ENCODE measurements at places on chromosomes 11 and 22.

GRCh38 chr11:130710021-130710420 is 206.3 kb downstream of the SNX19 start:
- DNase-seq: no peak

- DNase-seq: no peak
These were observed 9.5 kb upstream of the ADA2 start for GRCh38 chr22:17228725-17229126.

GRCh38 chr11:71086687-71087258 is 165.6 kb downstream of the SHANK2 start:
- peak; percentile 76 for DNase-seq

DNA sequence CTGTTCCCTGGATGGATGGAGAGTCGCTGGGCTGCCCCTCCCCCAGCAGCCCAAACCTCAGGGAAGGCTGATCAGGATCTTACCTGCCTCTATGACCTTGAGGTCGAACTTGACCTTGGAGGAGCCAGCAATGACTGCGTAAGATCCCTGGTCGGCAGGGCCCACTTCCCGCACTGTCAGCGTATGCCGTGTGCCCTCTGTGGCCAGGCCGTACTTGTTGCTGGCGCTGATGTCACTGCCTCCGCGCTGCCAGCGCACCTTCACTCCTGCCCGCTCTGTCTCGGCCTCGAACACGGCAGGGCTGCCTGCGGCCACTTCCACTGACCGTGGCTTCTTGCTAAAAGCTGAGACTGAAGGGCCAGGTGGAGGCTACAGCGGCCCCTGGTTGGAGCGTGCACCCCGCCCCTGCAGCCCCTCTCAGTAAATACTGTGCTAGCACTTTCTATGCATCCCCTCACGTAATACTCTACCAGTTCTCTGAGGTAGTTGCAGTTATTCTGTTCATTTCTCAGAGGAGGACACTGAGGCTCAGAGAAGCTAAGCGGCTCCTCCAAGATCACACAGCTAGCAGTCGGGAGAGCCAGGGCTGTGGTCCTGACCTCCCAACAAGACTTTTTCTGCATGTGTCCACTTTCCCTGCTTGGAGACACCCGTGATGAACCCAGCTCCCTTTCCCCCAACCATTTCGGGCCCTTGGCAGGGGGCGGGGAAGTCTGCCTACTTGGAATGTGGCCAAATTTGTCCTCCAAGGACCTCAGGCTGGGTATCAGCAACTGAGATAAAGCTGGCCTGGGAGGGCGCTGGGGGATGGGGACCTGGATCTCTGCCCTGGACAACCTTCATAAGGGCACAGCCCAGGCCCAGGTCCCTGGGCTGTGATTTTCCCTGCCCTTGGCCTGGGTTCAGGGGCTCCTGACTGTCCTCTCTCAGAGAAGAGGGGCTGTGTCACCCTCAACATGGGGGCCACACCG is 1.1 kb downstream of the MYBPC3 start:
- no peak for DNase-seq

DNA sequence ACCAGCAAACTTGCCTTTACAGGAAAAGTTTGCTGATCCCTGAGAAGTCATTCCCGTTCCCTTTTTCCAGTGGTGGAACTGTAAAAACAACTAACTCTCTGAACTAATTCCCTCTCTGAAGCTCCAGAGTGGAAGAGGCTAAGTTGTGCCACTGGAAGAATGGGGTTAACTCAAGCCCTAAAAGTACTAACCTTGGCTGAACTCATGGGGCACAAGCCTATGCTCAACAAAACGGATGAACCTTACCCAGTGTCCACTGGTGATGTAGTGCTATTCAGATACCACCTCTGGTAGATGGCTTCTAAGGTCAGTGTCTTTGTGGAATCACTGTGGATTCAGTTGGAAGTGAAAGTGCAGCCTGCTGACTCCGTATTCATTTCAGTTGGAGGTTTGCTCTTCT is 59.9 kb upstream of the GNAZ start:
- DNase-seq: no peak

DNA sequence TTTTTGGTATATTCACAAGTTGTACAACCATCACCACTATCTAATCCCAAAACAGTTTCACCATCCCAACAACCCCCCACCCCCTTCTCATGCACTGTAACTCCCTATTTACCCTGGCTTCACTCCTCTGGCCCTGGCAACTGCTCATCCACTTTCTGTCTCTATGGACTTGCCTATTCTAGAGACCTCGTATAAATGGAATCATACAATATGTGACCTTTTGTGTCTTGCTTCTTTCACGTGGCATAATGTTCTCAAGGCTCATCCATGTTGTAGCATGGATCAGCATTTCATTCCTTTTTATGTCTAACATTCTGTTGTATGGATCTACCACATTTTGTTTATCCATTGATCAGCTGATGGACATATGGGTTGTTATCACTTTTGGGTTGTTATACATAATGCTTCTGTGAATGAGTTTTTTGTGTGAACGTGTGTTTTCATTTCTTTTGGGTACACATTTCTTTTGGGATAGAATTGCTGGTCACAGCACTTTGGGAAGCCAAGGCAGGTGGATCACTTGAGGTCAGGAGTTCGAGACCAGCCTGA is 46.1 kb downstream of the GDPD5 start:
- DNase-seq: no peak

Measured in WTC11 (cell line).